Stimulated activated CD8-positive, alpha-beta memory T cell treated with anti-CD3 and anti-CD28 coated beads, Interleukin-7, amount 100 ng/mL, for 24 hours (primary cell): ENCODE measurements at places on chromosomes 1 and 21.

DNA sequence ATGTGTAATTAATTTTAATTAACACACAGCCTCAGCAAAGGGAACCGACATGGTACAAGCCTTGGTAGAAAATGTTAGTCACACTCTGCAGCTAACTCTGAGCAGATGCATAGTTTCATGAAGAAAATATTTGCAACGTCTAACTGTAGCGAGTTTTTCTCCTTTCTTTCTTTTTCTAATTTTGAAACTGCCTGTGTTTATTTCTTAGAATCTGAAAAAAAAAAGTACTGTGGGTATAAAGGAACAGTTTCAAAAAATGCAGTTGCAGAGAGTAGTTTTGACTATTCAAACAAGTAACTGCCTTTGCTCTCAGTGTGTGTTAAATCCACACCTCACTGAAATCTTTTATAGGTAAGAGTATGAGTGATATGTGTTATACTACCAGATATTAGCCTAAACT lies 149.9 kb upstream of the C1orf105 start:
- DNase-seq: no peak

- DNase-seq: no peak
These were observed 40.6 kb downstream of the ERI3 start for GRCh38 chr1:44314452-44314851.

DNA sequence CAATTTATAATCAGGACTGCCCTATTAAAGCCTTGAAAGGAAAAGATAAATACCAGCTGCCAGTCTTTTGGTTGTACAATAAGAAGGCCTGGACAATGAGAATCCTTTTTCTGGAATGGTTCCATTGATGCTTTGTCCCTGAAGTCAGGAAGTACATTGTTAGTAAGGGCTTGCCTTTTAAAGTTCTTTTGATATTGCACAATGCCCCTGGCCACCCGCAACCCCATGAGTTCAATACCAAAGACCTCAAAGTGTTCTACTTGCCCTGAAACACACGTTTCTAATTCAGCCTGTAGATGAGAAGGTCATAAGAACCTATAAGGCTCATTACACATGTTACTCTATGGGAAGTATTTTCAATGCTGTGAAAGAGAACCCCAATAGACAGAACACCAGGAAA lies 112.1 kb downstream of the OLFM3 start:
- DNase-seq: no peak

DNA sequence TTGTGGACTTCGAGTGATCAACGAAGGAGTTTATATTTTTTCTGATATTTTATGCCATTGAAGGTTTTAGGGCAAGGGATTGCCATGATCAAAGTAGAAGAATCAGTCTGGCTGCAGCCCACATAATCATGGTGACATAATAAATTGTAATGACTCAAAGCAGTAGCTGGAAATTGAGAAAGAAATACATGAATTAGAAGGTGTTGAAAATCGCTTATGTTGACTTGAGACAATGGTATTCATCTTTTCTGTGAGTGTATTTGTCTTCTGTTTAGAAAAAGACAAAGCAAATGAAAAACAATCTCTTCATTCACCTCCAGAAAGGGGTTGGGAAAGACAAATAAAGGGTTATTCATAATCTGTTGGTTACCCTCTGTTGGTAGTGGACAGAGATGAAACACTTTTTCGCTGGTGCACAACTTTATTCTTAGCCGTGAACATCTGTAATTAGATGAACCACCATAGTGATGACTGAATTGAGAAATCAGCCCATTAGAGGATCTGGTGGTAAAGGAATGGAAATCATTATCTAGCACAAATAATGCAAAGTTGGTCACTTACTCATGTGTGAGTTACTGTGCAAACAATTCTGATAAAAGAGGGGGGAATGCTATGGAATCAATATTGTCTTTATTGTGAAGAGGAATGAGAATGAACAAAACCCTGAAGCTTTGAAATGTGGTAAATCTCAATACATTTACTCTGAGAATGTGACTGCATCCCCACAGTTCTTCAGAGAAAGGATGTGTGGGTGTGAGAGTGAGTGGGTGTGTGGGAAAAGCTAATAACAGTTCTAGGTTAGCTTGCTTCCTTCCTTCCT lies 121.8 kb downstream of the NTNG1 start:
- no peak for DNase-seq

GRCh38 chr1:102318104-102318806 lies 321.5 kb upstream of the OLFM3 start:
- DNase-seq: no peak

GRCh38 chr1:160007577-160008200 lies 24.1 kb downstream of the PIGM start:
- no peak for DNase-seq

GRCh38 chr1:56509713-56510641 lies 69.4 kb downstream of the PLPP3 start:
- DNase-seq: no peak

DNA sequence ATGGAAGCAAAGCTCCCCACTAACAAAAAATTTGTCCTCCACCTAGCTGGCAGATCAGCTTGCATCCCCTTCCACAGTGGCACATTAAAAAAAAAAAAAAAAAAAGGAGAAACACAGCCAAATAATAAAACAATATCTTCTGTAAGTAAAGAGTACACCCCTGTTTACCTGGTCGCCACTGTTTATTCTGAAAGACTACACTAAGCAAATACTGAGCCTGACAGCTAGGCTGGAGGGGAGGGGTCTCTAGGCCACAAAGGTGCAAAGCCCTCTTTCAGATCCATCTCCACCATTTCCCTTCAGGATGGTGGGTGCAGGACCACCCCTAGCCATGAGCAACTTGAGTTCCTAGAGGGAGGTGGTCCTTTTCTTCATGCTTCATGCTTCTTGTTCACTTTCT lies 22.8 kb upstream of the SLC45A3 start:
- no peak for DNase-seq
